ENCODE measurements at places on chromosomes 7 and 10.

DNA sequence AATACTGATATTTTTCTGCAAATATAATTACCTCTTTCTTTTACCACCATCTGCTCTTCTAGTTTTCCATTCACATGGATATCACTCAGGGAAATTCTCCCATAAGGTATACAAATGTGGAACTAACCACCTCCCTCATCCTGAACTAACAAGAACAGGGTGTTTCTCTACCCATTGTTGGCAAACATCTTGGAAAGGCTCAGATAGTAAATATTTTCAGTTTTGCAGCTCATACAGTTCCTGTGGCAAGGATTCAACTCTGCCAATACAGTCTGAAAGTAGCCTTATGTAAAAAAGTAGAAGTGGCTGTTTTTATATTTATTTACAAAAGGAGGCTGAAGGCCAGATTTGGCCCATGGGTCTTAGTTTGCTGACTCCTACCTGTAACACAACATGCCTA is 513.0 kb upstream of the TEX47 start:
- DNase-seq = no peak

DNA sequence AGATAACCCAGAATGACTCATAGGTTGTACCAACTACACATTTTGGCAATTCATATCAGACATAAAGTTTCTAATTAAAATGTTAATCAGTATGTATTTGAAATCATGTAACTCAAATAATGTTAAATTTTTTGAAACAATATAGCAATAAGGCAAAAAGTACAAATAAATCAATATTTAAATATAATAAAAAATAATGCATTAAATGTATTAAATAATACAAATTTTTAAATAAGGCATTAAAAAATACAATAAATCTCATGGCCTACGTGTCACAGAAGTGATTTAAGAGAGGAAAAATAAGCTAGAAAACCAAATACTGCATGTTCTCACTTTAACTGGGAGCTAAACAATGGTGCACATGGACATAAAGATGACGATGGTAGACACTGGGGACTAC is 9.1 kb downstream of the PON2 start:
- no peak for DNase-seq

- DNase-seq = no peak
These were observed 190.5 kb downstream of the PCLO start for GRCh38 chr7:82972135-82972534.

DNA sequence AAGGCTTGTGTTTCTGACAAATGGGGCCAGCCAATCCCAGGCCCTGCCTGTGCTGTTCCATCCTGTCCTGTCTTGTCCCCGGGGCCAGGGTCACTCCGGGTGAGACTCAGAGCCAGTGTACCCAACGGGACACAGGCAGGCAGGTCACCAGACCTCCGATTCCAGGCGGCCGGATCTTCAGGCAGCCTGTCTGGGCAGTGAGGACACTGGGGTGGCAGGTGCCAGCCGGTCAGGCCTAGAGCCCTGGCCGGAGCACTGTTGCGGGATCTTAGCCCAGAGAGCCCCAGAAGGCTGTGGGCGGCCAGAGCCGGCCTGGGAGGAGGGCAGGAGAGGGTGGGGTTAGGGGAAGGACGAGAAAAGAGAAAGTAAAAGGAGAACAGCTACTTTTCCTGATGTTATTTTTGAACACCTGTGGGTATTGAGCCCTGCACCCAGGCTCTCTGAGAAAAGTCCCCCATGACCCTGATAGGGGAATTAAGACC is 134.3 kb upstream of the TNRC18 start:
- DNase-seq = peak; percentile 67

DNA sequence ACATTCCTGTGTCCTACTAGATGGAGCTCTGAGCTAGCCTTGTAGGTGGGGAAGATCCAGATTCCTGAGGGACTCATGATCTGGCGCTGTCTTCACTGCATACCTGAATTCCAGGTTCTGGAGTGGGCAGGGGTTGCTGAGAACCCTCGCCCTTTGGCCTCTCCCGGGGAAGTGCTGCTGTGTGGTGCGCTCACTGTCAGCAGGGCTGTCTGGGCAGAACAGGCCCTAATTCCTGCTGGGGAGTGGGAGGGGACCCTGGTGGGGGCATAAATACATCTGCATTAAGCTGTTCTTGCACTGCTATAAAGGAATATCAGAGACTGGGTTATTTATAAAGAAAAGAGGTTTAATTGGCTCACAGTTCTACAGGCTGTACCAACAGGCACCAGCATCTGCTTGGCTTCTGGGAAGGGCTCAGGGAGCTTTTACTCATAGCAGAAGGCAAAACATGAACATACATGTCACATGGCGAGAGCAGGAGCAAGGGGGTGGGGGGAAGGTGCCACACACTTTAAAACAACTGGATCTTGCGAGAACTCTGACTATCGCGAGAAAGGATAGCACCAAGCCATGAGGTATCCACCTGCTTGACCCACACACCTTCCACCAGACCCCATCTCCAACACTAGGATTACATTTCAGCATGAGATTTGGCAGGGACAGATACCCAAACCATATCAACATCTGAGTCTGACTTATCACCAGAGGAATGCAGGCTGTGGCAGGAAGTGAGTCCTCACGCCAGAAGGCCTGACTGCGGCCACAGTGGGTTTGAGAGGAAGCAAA is 115.0 kb downstream of the ADCY1 start:
- no peak for DNase-seq

- no peak for DNase-seq
These were observed 151.1 kb upstream of the PPP2R2D start for GRCh38 chr10:131749767-131750142.

- no peak for DNase-seq
These were observed 11.0 kb downstream of the TWIST1 start for GRCh38 chr7:19106241-19107080.

DNA sequence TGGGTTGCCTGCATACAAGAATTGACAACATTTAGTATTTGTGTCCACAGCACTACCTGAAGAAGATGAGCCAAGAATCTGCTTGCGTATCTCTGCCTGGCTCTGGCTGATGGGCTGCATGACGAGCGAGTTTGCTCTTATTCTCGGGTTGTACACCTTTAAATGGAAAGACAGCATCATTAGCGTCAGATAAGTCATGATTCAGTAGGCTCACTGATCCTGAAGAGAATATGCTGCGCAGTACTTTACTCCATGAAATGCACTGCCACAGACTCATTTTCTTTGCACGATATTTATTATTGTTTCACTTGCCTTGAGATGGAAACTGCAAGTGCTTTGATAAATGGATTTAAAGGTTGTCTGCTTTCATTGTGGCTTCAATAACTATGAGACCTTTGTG is 28.6 kb downstream of the DHX32 start:
- DNase-seq = no peak

DNA sequence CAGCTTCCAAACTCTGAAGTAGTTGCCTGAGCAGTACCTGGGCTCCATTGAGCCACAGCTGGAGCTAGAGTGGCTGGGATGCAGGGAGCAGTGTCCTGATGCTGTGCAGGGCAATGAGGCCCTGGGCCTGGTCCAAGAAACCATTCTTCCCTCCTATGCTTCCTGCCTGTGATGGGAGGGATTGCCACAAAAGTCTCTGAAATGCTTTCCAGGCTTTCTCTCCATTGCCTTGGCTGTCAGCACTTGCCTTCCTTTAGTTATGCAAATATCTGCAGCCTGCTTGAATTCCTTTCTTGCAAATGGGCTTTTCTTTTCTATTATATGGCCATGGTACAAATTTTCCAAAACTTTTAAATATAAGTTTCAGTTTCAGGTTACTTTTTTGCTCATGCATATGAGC is 972.2 kb upstream of the MBL2 start:
- no peak for DNase-seq

DNA sequence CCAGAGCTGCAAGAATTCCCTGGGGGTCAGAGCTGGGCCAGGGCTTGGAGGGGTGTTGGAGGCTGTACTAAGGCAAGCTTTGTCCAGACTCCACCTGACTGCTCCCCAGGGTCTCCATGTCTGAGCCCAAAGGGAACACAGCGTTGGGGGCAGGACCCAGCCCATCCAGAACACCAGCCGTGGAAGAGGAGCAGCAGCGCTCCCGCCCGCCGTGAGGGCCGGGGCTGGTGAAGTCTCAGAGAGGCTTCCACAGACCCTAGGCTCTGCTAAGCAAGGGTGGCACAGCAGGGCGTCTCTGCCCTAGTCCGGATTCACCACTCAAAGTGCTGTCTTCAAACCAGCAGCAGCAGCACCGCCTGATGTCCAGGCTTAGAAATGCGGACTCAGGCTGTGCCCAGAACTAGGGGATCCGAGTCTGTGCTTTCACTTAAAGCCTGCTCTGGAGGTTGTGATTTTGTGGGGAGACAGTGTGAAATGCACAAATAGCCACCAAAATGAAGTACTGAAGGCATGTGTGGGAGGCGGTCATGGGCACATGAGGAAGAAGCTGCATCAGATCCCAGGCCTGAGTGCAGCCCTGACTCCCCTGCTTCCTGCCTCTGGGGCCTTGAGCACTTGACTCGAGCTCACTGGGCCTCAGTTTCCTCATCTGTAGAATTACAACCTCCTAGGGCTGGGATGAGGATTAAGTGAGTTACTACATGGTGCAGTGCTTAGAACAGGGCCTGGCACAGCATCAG is 16.6 kb upstream of the AQP1 start:
- no peak for DNase-seq

- no peak for DNase-seq
These were observed 130.5 kb downstream of the WDR37 start for GRCh38 chr10:1186683-1186990.

DNA sequence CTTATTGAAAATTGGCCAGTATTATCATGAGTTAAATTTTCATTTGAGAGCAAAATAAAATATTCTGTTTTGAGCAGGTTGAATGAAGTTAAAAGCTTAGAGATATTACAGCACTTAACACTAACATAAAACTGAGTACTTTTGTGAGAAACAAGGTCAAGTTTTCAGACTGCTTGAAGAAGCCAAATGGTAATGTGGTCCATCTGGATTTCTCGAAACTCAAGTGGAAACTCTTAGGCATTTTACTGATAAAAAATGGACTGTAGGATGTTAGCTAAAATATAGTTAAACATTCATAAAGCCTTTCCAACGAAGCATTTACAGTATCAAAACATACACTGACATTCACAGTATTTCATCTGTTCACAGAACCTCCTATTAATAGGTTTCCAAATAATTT is 528.1 kb upstream of the SEMA3D start:
- DNase-seq = no peak

- DNase-seq = no peak
These were observed 72.7 kb upstream of the SEC61G start for GRCh38 chr7:54831644-54832095.

GRCh38 chr7:41274179-41274578 is 428.7 kb downstream of the INHBA start:
- no peak for DNase-seq

DNA sequence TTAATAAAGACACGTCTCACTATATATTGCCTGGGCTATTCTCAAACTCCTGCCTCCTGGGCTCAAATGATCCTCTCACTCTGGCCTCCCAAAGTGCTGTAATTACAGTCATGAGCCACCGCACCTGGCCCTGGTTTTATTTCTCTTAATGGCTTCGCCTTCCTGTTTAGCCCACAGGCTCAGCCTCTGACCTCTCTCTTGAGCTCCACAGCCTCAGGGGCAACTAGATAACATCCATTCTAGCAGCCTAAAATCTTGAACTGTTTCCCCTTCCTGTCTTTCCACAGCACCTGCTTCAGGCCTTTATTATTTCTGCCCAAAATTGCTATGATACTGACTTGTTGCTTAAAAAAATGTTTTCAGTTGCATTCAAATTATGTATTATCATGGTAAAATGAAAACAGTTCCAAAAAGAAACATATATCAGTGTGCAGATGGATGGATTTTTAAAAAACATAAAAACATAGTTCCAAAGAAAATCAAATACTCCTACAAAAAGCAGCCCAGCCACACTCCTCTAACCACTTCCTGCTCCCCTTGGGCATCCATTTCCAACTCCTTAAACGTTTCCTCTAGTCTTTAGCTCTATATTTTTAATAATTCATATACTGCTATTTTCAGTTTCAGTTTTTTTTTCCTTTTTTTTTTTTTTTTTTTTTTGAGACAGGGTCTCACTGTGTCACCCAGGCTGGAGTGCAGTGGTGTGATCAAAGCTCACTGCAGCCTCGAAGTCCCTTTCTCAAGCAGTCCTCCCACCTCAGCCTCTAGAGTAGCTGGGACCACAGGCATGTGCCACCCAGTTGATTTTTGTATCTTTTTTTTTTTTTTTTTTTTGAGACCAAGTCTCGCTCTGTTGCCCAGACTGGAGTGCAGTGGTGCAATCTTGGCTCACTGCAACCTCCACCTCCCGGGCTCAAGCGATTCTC is 5.1 kb upstream of the BAZ1B start:
- DNase-seq = no peak

DNA sequence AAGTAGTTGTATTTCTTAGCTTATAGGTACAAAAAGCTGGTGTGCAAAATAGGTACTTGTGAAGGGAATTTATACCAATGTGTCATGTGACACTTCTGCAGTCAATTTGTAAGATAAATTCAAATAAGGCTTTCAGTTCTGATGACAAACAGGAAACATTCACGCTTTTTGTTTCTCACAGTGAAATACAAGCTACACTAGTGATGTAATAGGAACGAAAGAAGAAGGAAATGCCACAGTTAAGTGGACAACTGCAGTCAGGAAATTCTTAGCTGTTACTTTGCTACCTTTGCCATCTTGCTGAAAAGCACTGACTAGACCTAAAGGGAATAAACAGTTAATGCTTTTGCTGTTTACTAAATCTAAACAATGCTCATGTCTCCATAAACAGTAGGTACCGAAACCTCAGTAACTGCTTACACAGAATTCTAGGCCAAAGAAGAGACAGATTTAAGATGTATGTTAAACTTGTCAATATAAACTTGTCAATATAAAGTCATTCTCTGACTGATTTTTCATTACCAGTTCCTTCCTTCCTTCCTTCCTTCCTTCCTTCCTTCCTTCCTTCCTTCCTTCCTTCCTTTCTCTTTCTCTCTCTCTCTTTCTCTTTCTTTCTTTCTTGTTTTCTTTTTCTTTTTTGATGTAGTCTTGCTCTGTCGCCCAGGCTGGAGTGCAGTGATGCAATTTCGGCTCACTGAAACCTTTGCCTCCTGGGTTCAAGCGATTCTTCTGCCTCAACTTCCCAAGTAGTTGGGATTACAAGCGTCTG is 10.1 kb downstream of the OTUD1 start:
- no peak for DNase-seq

DNA sequence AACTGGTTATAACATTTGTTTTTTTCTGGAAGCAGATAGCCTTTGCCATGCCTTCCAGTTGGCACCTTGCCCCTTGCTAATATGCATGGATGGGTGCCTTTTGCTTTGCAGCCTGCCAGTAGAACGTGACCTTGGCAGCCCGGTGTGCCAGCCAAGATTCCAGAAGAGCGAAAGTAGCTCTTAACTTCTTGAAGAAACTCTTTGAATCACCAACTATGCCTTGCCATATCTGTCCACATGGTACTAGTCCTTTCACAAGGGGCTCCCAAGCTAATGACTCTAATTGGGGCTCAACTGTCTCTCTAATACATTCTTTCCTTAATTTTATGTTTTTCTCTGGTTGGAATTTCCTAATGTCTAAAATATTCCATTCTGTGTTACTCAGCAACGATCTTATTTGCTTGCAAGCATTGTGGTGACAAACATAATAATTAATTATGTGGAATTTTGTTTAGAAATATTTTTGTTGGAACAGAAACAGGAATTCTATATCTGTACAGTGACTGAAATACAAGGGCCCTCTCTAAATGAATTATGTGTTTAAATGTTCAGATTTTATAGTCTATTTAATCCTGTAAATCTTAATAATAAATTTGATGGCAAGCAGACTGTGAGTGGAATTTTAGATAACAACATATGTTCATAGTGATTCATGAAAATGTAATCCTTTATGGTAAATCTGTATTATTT is 45.8 kb downstream of the HDAC9 start:
- DNase-seq = no peak

Measured in transverse colon (tissue), 4 donors.